ENCODE measurements at places on chromosomes 2 and 18.

GRCh38 chr18:44685296-44685695, 4.6 kb downstream of the SETBP1 start:
- no peak for DNase-seq

DNA sequence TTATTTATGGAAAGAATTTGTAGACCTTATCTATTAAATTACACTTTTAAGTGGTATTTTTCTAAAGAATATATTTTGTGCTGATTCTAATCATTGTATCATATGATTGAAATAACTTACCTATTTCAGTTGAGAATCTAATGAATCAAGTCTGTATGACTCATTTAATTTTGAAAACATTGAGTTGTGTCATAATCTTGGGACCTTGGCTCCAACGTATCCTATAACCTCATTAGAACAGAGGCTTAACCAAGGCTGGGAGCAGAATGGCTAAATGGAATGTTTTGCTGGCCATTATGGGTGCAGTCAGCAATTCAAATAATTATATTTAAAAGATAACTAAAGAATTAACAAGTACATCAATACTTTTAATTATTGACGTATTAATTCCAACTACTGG, 19.6 kb upstream of the GULP1 start:
- no peak for DNase-seq

DNA sequence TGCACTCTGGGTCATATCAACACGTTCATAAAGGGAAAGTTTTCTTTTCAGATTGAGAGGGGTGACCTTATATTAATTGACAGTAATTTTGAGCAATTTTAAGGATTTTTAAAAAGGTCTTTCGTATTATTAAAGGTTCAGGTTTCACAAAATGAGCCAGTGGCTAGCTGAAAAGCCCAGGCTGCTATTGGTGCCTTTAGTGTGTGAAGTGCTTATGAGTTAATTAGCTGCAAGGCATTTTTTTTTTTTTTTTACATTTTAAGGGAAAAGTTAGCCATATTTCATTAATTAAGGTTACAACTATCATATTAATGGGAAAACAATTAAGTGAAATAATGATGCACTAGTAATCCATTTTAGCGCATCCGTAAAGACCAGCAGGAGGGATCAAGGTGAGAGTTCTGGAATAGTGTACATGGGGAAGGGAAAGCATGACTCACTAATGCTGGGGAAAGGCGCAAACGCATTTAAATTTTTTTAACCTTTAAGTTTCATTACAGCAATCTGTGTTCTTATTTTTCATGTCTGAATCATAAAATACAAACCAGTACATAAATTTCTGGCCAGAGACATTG, 200.0 kb downstream of the ZNF407 start:
- DNase-seq = no peak

- DNase-seq = no peak
These were observed 156.6 kb downstream of the INO80D start for GRCh38 chr2:205929246-205929942.

GRCh38 chr2:235850289-235850688, 317.9 kb downstream of the GBX2 start:
- no peak for DNase-seq

GRCh38 chr2:72131916-72132841, 15.5 kb downstream of the CYP26B1 start:
- peak; percentile 16 for DNase-seq

DNA sequence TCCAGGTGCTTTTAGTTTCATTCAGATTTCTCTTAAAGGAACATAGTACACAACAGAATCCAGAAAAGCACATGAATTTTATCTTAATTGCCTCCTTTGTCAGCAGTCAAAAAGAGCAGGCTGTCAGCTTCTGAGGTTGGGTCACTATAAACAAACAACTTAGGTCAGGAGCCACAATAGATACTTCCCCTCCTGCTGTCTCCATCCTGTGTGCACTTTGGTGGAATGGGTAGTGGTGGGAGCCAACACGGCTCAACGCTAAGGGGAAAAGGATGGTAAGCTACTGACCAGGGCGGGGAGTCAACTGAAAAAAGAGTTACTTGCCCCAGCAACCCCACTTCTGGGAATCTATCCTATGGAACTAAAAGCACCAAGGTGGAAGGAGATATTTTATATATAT, 121.9 kb downstream of the PAX3 start:
- no peak for DNase-seq

DNA sequence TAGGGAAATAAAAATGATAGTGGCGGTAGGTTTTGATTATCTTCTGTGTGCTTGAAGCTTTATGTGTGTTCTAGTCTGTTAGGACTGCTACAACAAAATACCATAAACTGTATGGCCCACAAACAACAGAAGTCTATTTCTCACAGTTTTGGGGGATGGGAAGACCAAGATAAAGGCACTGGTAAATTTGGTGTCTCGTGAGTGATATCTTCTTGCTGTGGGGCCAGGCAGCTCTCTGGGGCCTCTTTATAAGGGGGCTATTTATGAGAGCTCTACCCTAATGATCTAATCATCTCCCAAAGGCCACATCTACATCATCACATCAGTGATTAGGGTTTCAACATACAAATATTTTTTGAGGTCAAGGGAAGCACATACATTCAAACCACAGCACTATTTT, 86.8 kb upstream of the SPHKAP start:
- DNase-seq = no peak

GRCh38 chr2:144475569-144476275, 44.2 kb downstream of the ZEB2 start:
- DNase-seq = no peak

- DNase-seq = peak; percentile 88
These were observed 4.6 kb downstream of the B3GNT7 start for GRCh38 chr2:231399853-231400680.

DNA sequence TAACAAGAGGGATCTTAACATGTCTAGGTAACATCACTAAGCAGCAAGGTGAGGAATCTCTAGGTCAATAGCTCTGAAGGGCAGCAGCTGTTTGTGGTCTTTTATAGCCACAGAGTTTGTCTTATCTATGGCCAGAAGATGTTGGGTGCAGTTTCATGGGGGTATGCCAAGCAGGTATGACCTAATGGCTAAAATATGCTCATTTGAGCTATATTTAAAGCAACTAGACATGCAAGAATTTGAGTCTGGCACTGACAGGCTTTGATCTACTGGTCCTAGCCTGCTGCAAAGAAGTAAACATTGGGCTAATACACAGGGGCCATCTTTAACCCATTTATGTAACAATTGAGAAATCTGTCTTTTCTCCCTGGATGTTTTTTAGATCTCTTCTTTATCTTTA, 13.9 kb upstream of the UGP2 start:
- DNase-seq = no peak

DNA sequence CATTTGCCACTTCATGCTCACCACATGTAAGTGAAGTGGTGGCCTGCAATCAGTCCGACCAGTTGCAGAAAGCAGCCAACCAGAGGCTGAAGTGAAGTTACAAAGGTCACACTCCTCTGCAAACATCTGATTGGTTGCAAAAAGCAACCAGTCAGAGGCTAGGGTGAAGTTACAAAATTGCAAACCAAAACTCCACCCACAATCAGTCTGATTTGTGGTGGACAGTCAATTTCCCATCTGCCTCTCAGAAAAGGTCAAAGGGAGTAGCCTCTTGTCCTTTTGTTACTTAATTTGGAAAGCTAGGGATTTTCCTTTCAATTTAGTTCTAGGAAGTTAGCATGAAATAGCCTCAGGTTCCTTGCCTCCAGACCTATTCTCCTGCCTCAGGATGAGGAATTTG, 185.0 kb downstream of the UXS1 start:
- DNase-seq = no peak

DNA sequence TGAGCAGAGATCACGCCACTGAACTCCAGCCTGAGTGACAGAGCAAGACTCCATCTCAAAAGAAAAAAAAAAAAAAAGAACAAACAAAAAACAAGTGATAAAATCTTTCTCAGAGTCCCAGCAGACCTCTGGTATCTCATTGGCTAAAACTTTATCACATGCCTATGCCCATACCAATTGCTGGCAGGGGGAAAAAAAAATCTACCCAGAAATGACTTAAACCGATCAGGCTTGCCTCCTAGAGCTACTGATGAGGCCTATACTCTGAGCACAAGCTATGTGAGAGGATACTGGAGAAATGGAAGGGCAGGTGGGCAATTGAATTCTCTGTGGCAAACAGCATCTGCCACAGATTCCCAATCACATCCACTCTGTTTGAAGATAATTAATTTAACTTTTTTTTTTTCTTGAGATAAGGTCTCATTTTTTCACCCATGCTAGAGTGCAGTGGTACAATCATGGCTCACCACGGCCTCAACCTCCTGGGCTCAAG, 49.0 kb downstream of the FBXO36 start:
- DNase-seq = peak; percentile 24

DNA sequence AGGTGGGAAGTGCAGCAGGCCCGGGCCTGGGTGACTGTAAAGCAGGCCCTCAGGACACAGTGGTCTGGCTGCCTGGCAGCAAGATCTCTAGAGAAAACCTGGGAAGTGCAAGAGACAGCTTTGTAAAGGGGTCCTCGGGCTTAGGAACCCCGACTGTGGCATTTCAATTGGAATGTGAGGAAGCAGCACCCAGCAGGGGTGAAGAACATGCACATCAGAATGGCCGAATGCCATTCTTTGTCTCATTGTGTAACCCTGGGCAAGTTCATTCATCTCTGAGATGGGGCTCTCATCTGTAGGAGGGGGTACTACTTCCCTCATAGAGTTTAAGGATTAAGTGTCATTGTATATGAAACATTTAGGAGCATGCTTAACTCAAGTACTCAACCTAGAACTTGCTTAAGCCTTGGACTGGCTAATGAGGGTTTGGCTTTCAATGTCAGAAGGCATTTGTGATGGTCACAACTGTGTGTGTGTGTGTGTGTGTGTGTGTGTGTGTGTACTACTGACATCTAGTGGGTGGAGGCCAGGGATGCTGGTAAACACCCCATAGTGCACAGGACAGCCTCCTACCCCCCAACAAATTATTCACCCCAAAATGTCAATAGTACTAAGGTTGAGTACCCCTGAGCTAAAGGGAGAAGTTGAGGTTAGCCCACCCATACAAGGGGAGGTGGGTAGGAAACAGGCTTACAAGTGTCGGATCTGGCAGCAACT, 29.3 kb downstream of the MEX3C start:
- no peak for DNase-seq

- no peak for DNase-seq
These were observed 75.2 kb upstream of the CD302 start for GRCh38 chr2:159873258-159873657.

DNA sequence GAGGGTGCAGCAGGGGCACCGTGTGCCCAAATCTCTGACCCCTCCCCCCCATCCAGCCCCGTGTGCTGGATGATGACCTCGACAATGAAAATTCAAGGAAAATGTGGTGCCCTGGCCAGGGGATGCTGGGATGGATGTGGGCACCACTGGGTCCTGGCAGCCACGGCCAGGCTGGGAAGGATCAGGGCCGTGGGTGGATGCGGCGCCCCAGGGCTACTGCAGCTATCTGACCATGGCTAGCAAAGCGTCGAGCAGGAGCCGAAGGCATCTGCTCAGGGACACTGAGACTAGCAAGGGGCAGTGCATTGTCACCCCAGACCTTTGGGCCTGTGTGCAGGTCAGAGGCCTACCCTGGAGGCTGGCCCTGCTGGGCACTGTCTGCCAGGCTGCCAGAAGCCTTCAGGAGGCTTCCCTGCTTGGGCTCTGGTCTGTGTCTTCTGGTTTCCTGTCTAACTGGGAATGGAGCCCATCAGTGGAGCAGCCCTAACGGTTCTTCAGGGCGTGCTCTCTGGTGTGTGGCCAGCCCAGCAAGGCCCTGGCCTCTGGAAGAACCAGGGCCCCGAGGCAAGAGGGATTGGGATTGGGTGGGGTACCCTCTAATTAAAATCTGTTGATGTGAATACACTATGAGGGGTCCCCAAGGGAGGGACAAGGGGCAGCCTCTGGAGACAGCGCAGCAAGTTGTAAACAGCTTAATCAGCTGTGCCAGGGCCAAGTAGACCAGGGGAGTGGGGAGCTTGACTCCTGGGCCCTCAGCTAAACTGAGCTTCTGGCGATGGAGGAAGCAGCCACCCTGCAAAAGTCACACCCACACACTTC, 98.0 kb downstream of the STPG4 start:
- DNase-seq = peak; percentile 83

- no peak for DNase-seq
These were observed 34.9 kb downstream of the HDAC4 start for GRCh38 chr2:239365782-239366435.

GRCh38 chr2:75870133-75870532, 159.4 kb upstream of the GCFC2 start:
- no peak for DNase-seq

DNA sequence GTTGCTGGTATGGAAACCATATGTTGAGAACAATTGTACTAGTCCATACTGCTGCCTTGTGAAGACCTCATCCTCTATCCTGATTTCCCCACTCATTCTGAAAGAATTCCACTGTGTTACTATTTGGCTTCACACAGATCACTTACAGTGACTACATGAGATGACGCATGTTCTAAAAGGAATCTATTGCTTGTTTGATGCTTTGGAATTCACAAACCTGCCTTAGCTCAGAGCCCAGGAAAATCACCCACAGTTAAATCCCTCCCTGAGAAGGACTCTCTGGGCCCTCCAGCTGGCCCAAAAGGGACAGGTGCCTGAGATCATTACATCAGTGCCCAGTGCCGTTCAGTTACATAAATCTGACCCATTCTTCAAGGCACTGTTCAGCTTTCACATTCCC, 45.3 kb downstream of the KLHL29 start:
- no peak for DNase-seq

DNA sequence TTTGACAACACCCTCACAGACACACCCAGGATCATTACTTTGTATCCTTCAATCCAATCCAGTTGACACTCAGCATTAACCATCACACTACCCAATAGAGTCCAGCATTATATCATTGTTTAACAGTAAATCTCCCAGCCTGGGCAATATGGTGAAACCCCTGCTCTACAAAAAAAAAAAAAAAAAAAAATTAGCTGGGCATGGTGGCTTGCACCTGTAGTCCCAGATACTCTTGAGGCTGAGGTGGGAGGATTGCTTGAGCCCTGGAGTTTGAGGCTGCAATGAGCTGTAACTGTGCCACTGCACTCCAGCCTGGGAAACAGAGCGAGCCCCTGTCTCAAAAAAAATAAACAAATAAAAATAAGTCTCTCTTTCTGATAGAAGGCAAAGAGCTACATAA, 304.0 kb downstream of the STK39 start:
- DNase-seq = no peak

GRCh38 chr2:65016789-65017188, 27.6 kb downstream of the SLC1A4 start:
- no peak for DNase-seq

DNA sequence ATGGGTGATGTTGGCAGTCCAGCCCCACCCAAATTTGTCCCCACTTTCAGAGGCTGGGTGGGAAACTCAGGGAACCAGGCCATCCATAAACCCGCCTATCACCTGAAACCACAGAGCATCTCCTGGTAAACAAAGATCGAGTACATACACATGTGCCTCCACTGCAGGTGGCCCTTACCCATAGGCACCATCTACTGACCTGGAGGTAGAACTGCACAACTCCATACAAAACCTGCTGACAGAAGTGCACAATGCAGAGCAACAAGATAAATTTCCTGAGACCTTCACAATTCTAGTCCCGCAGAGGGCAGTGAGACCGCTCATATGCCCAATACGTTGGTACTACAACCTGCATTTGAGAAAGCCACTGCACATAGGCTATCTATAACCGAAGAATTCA, 856.3 kb downstream of the SUCLG1 start:
- no peak for DNase-seq

Data from SK-N-SH (cell line).